Left lung (tissue), 14 donors: ENCODE measurements at places on chromosomes 2 and 18. TPM values are rescaled to one million over a fixed set of nuclear protein-coding genes. Genes with fewer than 3 reads are reported as not detected.

Gene COPS8
- total RNA-seq, result 44.4 TPM

Gene GALR1
- total RNA-seq, result not detected

Gene CTAGE1
- total RNA-seq, result not detected

Gene GPR45
- not detected for total RNA-seq

DNA sequence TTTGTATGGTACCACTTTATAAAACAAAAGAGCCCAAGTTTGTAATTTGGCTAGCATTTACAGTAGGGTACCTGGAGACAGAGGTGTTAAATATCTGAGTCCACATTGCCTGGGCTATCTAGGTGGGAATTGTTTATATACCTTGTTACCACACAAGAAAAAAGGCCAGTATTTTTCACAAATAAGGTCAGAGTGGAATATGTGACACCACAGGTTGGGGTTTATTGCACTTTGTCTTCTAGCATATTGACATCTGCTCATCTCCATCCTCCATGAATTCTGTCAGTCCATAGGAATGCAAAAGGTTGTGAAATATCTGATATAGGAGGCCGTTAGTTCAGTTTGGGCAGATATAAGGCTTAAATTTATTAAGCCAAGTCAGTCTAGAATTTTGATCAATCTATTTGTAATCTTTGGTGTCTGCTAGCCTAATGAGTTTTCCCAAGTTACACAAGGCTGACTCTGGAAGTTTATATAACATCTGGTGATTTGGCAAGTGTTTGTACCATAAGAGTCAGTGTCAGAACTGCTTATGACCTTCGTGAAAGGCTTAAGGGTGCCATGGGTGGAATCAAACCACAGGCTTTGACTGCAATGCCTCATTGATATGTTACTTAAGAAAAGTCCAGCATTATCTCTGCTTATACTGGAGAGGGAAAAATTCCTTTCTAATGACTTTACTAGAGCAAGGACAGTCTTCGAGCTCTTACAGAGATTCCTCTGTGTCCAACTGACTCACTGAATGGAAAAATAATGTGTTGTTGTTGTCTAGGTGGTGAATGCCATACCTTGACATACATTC, 11.3 kb upstream of the DPP4 start:
- no peak for DNase-seq
- H3K36me3 ChIP-seq, result no peaks in the 10 kb centered on the region
- no peaks in the 10 kb centered on the region for H3K27me3 ChIP-seq
